ENCODE measurements at places on chromosomes 4 and X.
A peak's percentile ranks its signal among the peaks of the same experiment; 100 is the strongest.

DNA sequence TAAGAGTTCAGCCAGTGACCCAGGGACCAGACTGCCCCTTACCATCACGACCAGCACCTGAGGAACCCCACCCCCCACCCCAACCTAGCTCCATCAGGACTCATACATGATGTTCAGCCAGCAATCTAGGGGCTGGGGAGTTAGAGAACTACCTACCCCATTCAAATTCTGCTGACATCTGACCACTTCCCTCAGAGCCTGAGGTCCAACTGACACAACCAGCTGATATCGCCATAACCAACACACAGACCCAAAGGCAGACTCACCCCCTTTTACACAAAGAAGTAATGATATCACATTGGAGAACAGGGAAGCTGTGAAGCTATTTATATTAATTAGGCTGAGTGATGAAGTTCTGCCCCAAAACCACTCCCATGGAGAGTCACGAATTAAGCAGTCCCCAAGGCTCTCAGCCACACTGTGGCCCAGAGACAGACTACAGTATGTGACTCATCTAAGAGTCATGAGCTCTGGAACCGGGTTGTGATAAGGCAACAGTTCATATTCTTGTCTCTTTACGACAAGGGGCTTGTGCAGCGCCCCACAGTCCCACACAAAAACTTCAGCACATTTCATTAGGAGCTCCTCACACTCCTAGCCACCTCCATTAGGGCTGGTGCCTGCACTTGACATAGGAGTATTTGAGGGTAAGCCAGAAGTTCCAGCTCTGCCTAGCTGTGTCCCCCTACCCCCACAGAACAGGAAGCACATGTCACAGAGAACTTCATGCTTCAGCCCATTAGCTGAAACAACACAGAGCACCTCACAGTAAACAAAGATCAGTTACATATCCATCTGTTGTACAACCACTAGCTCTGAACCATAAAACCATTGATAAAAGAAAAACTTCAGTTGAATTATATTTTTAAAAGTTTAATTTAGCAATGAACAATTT, 184.7 kb upstream of the ZCCHC13 start:
- no peak for DNase-seq

- DNase-seq, result no peak
Observed at GRCh38 chr4:152947311-152947710, 11.2 kb downstream of the FHDC1 start.

DNA sequence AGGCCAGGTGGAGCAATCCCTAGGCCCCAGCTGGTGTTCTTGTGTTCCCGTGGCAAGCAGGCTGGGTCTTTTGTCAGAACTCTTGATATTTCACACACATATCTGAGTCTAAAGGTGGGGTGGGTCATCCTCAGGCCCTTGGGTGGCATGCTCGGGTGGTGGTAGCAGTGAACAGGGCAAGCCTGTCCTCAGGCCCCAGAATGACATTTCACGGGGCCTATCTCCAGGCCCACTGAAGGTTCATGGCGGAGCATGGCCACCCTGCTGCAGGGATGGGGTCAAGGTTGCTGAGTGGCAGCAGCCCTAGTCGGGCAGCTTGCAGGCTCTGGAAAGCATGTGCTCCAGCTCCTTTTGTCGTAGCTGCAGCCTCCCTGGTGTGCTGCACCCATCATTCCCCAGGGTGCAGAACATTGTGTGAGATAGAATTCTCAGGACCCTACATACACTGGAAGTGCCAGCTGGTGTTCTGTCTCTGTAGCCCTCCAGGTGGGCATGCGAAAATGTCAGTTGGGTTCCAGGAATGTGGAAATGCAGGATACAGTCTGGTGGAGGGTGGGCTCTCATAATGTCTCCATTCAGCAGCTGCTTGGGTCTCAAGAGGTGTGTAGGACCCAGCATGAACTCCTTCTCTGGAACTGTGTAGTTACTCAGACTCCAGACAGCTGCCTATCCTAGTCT, 1571.8 kb downstream of the STIM2 start:
- no peak for DNase-seq

- DNase-seq, result no peak
Observed at GRCh38 chr4:142838778-142839177, 7.3 kb downstream of the INPP4B start.

DNA sequence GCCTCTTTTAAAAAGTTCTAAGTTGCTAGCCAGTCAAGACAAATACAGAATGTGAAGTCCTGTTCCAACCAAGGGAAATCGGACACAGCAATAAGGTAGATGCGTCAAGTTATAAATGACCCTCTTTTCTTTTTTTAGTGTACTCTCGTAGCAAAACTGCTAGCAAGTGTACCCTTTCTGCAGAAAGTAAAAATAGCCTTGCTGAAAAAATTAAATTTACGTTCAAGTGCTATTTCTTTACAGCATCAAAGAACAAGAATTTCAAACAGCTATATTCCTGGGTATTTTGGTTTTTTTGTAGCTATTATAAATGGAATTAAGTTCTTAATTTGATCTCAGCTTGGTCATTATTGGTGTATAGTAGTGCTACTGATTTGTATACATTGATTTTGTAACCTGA, 119.2 kb downstream of the NAA11 start:
- no peak for DNase-seq

- no peak for DNase-seq
Observed at GRCh38 chrX:129737916-129738315, 863 bp upstream of the XPNPEP2 start.

GRCh38 chr4:176762661-176763308, 29.9 kb downstream of the VEGFC start:
- no peak for DNase-seq

DNA sequence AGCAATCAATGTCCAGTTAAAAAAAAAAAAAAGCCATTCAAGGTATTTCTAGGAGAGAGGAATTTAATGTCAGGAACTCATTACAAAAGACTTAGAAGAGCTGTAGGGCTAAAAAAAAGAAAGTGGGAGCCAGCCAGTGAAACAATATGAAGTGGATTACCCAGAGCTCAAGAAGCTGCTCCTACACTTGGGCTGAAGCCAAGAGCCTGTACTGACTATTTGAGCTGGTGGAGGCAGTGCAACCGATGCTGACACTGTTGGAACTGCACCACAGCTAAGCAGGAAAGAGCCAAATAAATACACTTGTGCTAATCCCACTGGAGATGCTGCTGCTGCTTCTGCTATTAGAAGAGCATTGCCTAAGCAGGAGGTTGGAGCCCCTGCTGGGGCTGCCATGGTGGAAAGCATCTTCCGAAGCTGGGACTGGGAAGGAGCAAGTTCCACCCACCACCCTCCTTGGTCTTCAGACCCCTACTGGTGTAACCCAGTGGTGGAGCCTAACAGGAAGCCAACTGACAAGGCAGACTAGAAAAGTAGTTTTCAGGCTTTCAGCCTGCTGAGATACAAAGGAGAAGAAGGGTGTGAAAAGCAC, 65.4 kb downstream of the CXXC4 start:
- no peak for DNase-seq

DNA sequence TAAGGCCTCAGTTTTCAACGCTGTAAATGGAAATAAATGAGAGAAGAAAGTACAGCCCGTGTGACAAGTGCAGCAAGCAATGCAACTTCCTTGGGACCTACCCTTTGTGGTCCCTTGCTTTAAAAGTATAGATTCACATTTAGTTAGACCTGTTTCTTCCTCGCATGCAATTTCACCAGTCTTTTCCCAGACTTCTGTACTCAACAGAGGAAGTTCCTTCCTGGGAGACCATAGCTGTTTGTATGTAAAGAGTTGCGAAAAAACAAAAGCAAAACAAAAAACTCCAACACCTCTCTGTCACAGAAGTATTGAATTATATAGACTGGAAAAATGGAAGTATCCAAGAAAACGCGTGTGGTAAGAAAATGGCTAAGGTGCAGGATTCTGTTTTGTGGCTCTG, 1.1 kb upstream of the IRF2 start:
- no peak for DNase-seq

DNA sequence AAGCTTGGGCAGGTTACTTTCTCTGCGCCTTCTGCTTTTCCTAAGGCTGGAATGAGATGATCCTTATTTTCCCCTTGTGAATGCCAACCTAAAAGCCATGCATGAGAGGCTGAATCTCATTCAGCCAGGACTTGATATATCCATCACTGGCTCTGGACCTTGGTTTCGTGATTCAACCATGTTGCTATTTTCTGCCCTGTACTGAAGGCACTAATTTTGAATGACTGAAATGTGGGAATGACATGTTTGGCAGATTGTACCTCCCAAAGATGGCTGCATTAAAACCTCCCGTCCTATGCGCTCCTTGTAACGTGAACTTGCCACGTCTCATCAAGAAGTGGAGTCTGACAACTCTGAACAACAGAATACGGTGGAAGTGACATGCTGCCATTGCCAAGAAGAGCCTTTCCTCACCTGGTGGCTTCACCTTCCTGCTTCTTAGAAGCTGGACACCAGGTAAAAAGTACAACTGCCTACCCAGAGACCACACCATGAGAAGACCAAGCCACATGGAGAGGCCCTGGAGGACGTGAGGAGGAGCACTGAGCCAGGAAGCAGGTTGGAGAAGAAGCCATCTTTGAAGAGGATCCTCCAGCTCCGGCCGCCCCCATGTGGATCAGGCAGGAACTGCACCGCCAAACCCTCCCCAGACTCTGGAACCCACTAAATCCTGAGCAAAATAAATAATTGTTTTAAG, 174.5 kb downstream of the NSUN7 start:
- peak; percentile 57 for DNase-seq

- DNase-seq, result no peak
Observed at GRCh38 chrX:69361311-69361845, 142.7 kb upstream of the NALF2 start.

GRCh38 chr4:11338956-11339782, 89.5 kb downstream of the HS3ST1 start:
- no peak for DNase-seq

DNA sequence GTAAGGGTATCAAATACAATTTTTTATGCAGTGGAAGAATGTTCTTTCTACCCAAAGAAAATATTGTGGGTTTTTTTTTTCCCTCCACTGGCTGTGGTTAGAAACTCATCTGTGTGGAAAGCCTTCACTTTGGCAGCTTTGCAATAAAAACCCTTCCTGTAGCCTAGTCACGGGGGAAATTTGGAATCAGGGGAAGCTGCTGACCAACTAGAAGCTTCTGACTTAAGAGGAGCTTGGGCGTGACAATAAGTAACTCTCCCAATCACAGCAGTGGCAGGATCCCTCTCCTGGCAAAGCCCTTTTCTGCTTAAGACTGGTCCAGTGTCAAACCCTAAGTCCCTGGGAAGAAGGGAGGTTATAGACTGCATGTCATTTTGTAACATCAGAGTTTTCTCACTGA, 87.9 kb downstream of the LRRC66 start:
- DNase-seq, result no peak

GRCh38 chr4:110637408-110638088, 14.7 kb upstream of the PITX2 start:
- no peak for DNase-seq

GRCh38 chr4:119286377-119287002, 35.4 kb downstream of the FABP2 start:
- DNase-seq, result no peak

DNA sequence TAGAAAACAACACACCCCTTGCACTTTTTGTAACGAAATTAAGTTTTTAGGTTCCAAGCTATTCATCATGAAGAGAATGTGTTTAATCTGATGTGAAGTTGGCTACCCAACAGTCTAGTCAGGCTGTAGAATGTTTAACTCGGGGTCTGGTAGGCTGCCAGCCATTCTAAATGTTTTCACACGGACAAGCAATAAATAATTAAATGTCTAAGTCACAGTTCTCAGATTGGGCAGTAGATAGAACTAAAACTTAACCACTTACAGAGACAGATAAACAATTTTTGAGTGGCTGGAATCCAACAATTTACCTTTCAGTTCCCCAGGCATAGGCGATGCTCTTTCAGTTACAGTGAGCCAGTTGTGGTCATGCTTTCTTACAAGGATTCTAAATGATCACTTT, 66.5 kb downstream of the CHIC2 start:
- no peak for DNase-seq

- no peak for DNase-seq
Observed at GRCh38 chr4:123553733-123554637, 157.4 kb downstream of the SPRY1 start.

- DNase-seq, result no peak
Observed at GRCh38 chr4:106316773-106317409, 541 bp downstream of the AIMP1 start.

GRCh38 chr4:184380707-184381106, 93.6 kb downstream of the IRF2 start:
- no peak for DNase-seq

GRCh38 chr4:185849664-185850550, 37.9 kb upstream of the SORBS2 start:
- DNase-seq, result no peak

- no peak for DNase-seq
Observed at GRCh38 chr4:2302387-2303119, 40.6 kb upstream of the MXD4 start.

DNA sequence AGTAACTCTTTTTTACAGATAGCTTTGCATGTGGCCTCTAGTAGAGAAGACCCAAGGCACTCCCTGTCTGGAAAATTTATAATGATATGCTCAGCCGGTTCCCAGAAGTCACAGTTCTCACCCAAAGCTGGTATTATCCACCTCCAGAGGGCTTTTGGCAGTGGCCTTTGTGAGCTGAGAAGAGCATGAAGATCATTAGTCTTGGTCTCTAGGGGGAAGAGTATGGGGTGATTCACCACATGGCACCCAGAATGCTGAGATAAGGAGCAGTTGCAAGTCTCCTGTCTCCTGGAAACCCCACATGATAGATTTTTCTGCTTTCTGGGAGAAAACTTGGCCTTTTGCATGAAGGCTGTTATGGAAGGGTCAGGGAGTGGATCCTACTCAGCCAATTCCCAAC, 75.4 kb upstream of the PRPS1 start:
- DNase-seq, result no peak

DNA sequence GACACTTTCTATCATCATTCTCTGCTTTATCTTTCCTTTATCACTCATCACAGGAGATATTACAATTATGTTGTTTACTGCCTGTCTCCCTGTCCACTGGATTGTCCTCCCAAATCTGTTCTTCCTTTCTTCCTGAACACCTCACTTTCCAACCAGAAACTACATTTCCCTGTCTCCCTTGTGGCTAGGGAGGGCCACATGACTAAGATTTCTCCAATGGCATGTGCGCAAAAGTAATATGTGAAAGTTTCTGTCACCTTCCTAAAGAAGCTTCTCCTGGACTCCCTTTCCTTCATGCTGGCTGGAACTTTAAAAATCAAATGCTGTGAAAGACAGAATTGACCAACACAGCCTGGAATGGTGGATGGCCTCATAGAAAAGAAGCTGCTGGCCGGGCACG, 25.8 kb downstream of the ATP11C start:
- DNase-seq, result no peak

DNA sequence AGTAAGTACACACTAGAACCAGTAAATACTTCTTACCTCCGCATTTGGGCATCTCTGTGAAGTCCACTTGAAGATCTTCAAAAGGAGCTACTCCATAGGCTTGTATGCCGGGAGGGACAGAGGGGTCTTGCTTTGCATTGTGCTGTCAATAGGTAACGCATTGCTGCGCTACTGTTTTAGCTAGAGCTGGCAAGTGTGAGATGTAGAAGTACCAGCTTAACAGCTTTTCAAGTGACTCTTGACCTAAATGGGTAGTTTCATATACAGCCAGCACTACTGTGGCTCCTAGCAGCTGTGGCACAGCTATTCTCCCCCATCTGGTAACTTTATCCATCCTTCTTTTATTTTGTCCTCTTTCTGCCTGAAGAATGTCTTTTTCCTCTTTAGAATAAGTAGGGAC, 205.3 kb upstream of the KLF8 start:
- no peak for DNase-seq

DNA sequence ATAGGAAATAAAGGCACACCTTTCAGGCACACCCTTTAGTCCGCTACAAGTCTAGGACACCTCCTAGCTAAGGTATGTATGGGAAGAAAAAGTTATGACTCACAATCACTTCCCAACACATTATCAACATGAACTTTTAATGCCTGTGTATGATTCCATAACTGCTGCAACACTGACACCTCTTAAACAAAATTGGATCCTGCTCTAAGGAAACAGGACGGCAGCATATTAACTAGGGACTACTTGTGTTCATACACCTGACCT, 2.4 kb upstream of the PPP3CA start:
- no peak for DNase-seq
